ENCODE measurements at places on chromosomes 1 and 21.

GRCh38 chr1:183185941-183186490 is at the start of gene LAMC2:
Gene LAMC2 (plus strand): TSS chr1:183186264. CDS start chr1:183186353, 89 bp downstream.
- no peak for DNase-seq

- DNase-seq = no peak
These were observed 78.2 kb upstream of the TENT5C start for GRCh38 chr1:117527566-117528102.

GRCh38 chr1:110123224-110123623 is 11.0 kb downstream of the UBL4B start:
- no peak for DNase-seq

DNA sequence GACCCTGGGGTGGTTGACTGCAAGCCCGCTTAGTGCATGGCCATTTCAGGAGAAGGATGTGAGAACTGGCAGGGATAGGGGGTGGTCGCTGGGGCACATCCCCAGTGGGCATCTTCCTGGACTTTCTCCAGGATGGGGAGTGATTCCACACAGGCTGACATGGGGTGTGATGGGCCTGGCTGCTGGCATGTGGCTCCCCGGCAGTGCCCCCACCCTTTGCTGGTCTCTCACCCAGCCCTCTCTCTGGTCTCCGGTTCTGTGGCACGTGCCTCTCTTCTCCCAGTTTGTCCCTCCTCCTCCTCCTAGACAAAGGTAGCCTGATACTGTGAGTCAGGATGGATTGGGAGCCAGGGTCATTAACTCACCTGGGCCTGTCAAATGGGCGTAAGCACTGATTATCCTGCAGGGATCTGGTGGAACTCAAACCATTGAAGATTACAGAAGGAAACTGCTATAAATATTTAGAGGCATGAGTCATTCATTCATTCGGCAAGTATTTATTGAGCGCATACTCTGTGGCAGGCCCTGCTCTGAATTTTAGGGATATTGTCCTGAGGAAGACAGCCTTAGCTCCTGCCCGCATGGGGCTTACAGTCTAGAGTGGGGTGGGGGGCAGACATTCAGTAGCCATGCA is 23.6 kb upstream of the EPS8L3 start:
- no peak for DNase-seq

- DNase-seq = no peak
These were observed 1146.7 kb upstream of the PRMT6 start for GRCh38 chr1:105909811-105910210.

DNA sequence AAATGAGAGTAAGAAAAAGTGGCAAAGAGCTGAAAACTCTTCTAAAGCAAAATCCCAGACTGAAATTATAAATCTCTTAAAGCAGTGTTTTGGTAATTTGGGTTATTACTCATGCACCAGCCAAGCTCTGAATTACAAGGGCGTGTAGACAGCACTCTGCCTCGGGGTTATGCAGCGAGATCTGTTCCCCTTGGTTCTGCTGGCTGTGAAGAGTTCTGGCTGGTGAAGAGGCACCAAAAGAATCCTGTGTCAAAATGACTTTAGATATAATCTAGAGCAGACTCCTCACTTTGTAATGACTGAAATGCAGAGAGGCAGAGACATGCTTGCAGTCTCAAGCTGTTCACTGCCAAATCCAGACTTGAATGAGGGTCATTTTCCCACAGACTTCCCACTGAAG is 461.8 kb upstream of the CXADR start:
- DNase-seq = no peak

GRCh38 chr1:207937204-207937603 is 26.3 kb upstream of the CD34 start:
- DNase-seq = no peak

DNA sequence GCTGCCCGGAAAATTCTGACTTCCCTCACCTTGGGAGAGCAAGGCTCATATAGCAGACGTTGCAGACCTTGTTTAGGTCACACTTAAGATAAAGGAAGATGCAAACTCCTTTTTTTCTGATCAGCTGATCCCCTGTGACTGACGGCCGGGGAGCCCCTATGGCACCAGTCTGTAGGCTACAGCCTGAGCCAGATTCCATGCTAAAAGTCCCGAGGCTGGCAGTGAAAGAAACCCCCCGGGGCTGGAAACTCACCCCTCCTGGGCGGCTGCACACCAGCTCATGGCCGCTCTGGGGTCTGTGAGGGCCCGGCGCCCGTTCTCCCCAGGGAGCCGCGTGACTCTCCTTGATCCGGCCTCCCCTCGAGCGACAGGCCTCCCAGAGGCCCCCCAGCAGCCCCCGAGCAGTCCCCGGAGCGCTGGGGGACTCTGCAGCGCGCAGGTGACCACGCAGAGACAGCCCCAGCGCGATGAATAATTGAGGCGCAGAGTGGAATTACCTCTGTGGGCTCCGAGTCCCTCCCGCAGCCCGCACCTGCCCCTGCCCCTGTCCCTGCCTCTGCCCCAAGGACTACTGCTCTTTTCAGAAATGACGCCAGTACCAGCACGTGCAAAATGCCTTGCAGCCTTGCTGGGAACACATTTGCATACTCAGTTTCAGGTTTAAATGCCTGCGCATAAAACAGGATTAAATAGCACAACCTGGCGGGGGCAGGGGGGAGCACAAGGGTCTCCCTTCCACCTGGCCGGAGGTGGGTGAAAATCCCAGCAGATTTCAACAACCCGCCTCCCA is 62.6 kb upstream of the CLDN14 start:
- no peak for DNase-seq

- DNase-seq = no peak
These were observed 259.5 kb downstream of the RGS7 start for GRCh38 chr1:241097479-241097878.

GRCh38 chr1:152392909-152393308 is 21.2 kb downstream of the CRNN start:
- no peak for DNase-seq

- no peak for DNase-seq
These were observed 93.2 kb downstream of the EPHB2 start for GRCh38 chr1:22803833-22804232.

All from stimulated activated CD8-positive, alpha-beta memory T cell treated with anti-CD3 and anti-CD28 coated beads, Interleukin-2, amount 100 ng/mL, for 1 hour (primary cell).